ENCODE measurements at places on chromosomes 12 and 14.

- no peak for DNase-seq
Measured at GRCh38 chr12:52984136-52984535, 22.1 kb upstream of the EIF4B start.

- DNase-seq, result no peak
Measured at GRCh38 chr14:34056046-34056445, 105.2 kb upstream of the EGLN3 start.

DNA sequence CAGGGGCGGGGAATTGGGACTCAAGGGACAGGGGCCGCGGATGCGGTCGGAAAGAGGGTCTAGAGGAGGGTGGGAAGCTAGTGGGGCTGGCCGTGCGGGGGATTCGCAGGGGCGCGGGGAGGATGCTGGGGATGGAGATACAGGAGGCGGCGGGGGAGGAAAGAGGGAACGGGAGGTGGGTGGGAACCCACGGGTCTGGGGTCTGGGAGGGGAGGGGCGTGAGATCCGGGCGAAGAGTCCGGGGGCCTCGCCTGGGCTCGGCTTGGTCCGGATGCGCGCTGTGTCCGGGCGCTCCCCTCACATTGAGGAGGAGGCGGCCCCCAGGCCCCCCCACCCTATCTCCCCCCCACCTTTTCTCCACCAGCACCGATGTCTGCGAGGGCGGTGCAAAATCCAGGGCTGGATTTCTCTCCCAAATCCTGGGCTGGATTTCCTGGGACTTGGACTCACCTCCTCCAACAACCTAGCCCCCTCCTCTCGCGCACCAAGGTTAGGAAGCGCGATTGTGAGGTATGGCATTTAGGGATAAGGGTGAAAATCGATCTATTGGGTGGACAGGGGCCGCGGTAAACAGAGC is at the start of gene AGAP2:
AGAP2 (minus strand) TSS at position 82 of the 577 bp plus-strand sequence. CDS start 496 bp downstream, outside the sequence.
- no peak for DNase-seq

DNA sequence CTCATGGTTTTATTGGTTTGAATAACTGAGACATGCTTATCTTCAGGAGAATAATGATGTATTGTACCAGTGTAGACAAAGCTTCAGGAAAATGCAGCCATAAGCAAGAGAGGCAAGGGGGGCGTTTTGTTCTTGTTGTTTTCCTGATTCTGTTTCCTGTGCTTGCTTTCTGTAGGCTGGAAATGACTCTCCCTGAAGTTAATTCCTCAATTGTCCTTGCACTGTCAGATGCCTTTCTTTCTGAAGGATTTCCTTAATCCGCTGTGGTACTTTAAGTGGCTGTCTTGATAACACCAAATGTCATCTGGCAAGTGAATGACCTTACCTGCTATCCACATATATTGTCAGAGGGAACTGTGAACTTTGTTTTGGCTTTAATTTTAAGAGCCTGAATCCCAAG is 220.0 kb downstream of the NEDD1 start:
- DNase-seq, result no peak

Measured in GM12878 (cell line).